ENCODE measurements at places on chromosomes 2 and 18. TPM values are rescaled to one million over a fixed set of nuclear protein-coding genes. Genes with fewer than 3 reads are reported as not detected.

- H3K36me3 ChIP-seq, result no peaks in the 10 kb centered on the region
- H3K27ac ChIP-seq, result no peak overlapping the region
- no peak for DNase-seq
- H3K27me3 ChIP-seq, result no peaks in the 10 kb centered on the region
- H3K4me3 ChIP-seq, result no peak overlapping the region
Measured at GRCh38 chr2:30425326-30425725, 21.7 kb upstream of the LCLAT1 start.

DNA sequence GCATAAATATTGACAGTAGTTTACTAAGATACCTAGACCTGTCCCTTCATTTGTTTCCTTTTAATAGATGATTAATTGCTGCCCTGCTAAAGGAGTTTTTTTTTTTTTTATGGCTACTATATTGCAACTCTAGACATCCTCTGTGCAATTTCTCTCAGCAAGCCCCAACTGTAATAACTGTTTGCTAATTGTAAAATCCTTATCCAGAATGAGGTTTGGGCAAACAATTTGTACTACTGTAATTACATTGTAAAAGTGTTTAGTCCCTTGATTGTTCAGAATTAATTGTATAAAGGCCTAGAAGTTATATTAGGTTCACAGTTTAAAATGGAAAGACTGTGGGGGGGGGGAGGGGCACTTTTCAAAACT lies 3.7 kb upstream of the MEIS1 start:
- H3K27me3 ChIP-seq, result peaks cover 17% of the 10 kb centered on the region
- no peaks in the 10 kb centered on the region for H3K4me1 ChIP-seq
- no peak overlapping the region for H3K4me3 ChIP-seq
- no peaks in the 10 kb centered on the region for H3K36me3 ChIP-seq
- H3K27ac ChIP-seq, result no peak overlapping the region
- DNase-seq, result no peak

- H3K4me1 ChIP-seq, result peaks cover 6% of the 10 kb centered on the region
- peaks cover 2% of the 10 kb centered on the region for H3K36me3 ChIP-seq
- DNase-seq, result no peak
- no peaks in the 10 kb centered on the region for H3K27me3 ChIP-seq
Measured at GRCh38 chr2:151808258-151809072, 19.8 kb downstream of the ARL5A start.

GRCh38 chr2:99380376-99381010 lies 43.3 kb downstream of the EIF5B start:
- no peaks in the 10 kb centered on the region for H3K27me3 ChIP-seq
- no peaks in the 10 kb centered on the region for H3K4me1 ChIP-seq
- H3K27ac ChIP-seq, result no peak overlapping the region
- peaks cover 12% of the 10 kb centered on the region for H3K36me3 ChIP-seq
- no peak for DNase-seq

- H3K36me3 ChIP-seq, result no peaks in the 10 kb centered on the region
- H3K4me3 ChIP-seq, result no peak overlapping the region
- no peak for DNase-seq
- no peaks in the 10 kb centered on the region for H3K27me3 ChIP-seq
Measured at GRCh38 chr18:49183921-49184320, 233.2 kb upstream of the SMAD7 start.

The LIPG gene
- total RNA-seq, result 36.3 TPM

The RBKS gene
- 18.1 TPM for total RNA-seq

The IL1RL1 gene
- 2.0 TPM for total RNA-seq

Data from right lobe of liver (tissue), 6 donors.